ENCODE measurements at places on chromosomes 12 and 14.

- DNase-seq, result no peak
Observed at GRCh38 chr12:95922231-95922630, 20.2 kb downstream of the CCDC38 start.

- no peak for DNase-seq
Observed at GRCh38 chr14:48723841-48724495, 862.2 kb downstream of the RPS29 start.

DNA sequence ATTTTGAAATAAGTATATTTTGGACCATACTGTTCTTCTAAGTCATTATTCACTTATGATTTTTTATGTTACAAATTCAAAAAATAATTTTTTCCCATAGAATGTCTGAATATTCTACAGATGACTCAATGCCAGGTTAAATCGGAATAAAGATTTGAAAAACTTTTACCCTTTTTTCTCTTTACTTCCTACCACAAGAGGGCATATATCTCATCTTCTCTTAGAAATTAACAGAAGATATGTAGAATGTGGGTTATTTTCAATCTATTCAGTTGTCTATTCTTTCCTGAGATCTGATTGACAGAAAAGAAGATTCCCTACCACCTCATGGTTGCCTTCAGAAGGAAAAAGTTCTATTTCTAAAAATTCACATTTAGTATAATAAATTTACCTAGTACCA lies 53.0 kb upstream of the KITLG start:
- DNase-seq, result no peak

- DNase-seq, result peak; percentile 7
Observed at GRCh38 chr12:107775093-107775721, 703 bp downstream of the ASCL4 start.

DNA sequence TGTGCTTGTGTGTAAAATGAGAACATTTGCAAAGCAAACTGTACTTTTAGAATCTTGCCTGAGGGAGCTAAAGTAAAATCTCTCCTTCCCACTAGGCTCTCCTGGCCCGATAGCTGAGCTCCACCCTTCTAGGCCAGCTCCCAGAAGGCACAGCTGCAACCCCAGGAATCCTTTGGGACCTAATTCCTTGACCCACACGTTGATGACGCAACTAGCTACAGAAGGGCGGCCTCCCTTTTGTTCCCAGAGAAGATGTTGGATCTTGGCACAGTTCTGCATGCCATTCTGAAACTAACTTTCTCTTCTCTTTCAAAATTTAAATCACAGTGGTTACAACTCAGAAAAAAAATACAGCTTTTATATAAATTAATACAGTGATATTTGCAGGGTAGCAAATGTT lies 268.1 kb downstream of the EGLN3 start:
- DNase-seq, result no peak

- DNase-seq, result no peak
Observed at GRCh38 chr12:49019120-49019430, 499 bp upstream of the PRKAG1 start.

DNA sequence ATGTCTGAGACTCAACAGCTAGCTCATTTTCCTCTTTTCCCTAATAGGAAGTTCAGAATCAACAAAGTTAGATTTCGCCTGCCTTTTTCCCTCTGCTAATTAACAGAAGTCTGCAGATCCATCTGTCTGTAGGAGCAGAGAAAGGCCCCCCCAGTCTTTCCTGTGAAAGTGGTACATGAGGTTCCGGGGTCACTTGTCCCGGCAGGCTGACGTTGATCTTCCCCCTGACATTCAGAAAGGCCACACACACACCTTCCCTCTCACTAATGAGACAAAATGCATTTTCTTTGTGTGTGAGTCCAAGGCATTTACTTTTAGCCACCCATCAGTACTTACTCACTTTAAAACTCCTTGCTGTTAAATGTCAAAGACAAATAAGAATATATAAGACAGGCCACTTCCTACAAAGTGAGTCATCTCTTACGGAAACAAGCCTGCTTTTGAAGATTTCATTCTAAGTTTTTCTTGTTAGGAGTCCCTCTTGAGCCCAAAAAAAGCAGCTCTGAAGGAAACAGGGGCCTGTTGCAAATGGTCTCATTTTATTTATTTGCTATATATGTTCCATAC lies 138.7 kb downstream of the TTC7B start:
- DNase-seq, result no peak

DNA sequence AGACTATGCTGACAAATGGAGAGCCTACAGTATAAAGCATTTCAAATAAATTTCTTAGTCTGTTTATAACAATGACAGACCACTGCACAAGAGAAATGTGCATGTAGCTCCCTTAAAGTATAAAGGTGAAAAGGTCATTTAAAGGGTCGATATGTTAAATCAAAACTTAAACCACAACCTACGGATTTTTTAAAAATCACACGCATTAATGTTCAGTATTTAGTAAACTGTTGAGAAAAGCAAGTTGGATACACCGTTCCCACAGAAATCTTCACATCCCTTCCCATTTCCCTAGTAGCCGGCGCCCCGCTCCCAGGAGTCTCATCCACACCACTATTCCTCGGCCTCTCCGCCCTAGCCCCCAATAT lies 614 bp downstream of the FKBP3 start:
- no peak for DNase-seq

DNA sequence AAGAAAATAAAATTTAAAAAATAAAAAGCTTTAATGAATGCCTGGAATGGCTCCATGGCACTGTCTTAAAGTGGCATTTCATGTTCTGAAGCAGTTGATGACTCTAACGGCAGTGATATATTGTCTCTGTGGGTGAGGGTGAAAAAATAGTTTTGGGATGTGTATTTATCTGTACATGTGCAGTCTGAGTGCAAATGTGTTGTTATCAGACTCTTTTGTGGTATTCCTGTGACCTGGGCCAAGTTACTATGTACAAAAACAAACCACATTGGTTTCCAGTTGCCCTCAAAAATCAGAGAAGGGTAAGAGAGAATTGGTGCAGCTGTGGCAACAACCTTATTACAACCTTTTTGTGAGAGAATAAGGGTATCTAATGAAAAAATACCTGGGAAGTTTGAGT lies 81.7 kb upstream of the CCDC91 start:
- DNase-seq, result no peak

DNA sequence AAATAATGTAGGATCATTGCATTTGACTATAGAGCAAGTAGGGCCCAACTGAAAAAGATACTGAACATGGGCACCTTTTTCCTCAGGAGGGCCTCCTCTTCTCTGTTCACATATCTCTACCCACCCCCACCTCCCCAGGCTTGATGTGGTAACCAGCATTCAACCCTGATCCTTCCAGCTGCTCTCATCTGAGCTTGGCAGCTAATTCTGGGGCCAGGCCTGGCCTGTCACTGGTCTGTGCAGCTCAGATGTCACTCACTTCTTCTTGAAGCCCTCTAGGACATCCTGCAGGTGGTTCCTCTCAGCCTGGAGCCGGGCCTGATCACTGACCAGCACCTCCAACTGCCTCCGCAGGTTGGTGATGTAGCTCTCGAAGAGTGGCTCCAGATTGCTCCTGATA lies 2.1 kb downstream of the KRT84 start:
- DNase-seq, result no peak

- no peak for DNase-seq
Observed at GRCh38 chr12:57193706-57194245, 22.8 kb upstream of the NXPH4 start.

Data from activated T-cell treated with anti-CD3 and anti-CD28 coated beads for 48 hours (primary cell).